RPMI7951 (cell line): ENCODE measurements at places on chromosomes 2 and 18.

- no peak for DNase-seq
These were observed 102.3 kb downstream of the SPHKAP start for GRCh38 chr2:228079194-228079593.

GRCh38 chr2:85577386-85578242 is at the start of gene VAMP8:
Gene VAMP8 (plus strand): TSS chr2:85577586. CDS start chr2:85577647, 61 bp downstream.
- DNase-seq, result peak; percentile 70

- DNase-seq, result no peak
These were observed 237.3 kb upstream of the MYT1L start for GRCh38 chr2:2568411-2568810.

DNA sequence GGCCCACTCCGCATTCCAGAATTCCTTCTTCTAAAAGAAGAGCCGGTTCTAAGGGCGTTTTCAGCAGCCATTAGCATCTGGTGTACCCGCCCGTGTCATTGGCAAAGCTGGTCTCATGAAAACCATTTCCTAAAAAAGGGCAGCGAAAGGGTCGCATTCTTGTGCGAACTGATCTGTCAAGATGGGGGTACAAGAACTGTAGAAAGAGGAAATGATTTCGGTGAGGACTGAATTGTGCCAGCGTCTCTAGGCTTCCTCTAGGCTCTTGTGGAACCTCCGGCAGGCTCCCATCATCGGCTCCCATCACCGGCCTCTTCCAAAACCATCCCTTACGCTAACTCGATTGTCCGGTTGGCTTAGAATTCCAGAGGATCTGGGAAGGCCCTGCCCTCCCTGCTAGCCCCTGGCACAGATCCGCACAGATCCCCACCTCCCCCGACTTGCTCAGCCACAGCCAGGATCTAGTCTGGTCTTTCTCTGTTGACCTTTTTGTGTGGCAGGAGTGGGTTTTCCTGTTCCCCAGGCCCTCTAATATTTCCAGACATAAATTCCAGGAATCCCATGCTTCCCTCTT is 1.3 kb downstream of the RAB31 start:
- no peak for DNase-seq

DNA sequence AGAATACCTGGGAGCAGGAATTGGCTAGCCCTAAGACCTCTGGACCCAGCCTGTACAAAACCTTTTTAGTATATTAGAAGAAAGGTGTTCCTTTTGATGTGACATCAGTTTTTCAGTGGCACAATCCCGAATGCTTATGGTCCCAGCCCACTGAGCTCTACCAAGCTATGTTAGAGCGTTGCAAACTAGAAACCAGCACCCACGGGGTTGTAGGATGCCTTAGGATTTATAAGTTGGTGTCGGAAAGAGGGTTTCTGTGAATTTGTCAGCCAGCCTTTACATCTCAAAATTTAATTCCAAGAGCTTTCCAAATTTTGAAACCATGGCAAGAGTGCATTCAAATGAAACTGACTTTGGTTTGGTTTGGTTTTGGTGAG is 499 bp upstream of the LMAN1 start:
- DNase-seq, result no peak

DNA sequence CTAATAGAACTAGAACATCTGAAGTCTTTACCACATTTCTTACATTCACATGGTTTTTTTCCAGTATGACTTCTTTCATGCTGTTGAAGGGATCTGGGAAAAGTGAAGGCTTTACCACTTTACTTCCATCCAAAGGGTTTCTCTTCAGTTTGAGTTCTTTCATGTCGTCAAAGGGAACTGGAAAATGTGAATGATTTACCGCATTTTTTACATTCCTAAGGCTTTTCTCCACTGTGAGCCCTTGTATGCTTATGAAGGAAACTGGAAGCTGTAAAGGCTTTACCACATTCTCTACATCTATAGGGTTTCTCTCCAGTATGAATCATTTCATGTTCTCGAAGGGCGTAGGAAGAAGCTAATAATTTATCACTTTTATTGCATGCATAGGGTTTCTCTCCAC is 46.7 kb downstream of the NBEAL1 start:
- peak; percentile 43 for DNase-seq

- no peak for DNase-seq
These were observed 394.6 kb upstream of the SETBP1 start for GRCh38 chr18:44286049-44286448.

GRCh38 chr2:161008311-161008710 is 151.9 kb upstream of the TANK start:
- DNase-seq, result no peak

GRCh38 chr2:70664525-70664924 is 103.5 kb downstream of the ADD2 start:
- DNase-seq, result no peak

- peak; percentile 55 for DNase-seq
These were observed 646 bp downstream of the PHLPP1 start for GRCh38 chr18:62715759-62716615.

- DNase-seq, result peak; percentile 89
These were observed 187.8 kb upstream of the SIX3 start for GRCh38 chr2:44753552-44754285.

- no peak for DNase-seq
These were observed 72.7 kb downstream of the SPIRE1 start for GRCh38 chr18:12585218-12585617.

GRCh38 chr18:3184275-3184963 is 35.3 kb downstream of the MYOM1 start:
- no peak for DNase-seq

DNA sequence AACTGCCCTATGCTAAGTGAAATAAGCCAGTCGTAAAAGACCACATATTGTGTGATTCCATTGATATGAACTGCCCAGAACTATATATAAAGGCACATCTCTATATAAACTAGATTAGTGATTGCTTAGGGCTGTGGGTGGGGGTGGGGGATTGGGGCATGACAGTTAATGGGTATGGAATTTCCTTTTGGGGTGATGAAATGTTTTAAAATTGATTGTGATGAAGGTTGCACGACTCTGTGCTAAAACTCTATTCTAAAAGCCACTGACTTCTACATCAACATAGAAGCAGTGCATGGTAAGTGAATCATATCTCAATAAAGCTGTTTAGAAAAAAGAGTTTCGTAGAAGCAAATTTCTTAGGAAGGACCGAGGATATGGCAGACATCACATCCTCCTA is 53.0 kb downstream of the CDCA7 start:
- no peak for DNase-seq

DNA sequence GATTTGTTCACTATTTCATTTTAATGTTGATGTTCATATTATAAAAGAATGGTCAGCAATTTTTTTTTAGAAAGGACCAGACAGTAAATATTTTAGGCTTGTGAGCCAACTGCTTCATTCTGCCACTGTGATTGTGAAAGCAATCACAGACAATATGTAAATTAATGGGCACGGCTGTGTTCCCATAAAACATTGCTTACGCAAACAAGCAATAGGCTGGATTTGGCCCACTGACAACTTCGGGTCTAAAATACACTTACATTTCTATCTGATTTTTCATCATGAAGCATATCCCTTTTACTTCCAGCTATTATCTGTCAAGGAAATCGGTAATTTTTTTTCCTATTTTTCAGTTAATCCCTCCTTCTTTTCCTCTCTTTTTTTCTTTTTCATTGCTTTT is 182.2 kb upstream of the CDH2 start:
- no peak for DNase-seq

DNA sequence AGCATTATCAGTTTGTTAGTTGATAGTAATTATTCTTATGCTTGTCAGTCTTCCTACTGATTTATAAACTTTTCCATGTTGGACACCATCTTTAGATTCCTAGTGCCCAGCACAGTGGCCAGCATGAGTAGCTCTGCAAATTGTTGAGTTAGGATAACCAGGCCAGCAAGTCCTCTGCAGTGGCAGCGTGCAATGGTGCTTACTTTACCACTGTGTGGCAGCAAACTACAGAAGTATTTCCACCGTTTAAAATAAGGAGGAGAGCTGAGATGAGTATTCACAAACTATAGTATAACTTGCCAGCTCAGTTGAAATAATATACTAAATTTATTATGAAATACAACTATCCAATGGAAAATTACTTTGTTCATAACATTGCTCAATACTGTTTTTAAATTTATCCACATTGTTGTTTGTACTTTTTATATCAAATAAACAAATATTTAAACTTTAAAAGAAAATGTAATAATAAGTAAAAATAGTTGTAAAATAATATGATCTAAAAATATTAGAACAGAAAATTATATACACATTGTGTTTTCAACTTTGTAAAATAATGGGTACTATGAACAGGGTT is 9.3 kb upstream of the THADA start:
- DNase-seq, result peak; percentile 56

DNA sequence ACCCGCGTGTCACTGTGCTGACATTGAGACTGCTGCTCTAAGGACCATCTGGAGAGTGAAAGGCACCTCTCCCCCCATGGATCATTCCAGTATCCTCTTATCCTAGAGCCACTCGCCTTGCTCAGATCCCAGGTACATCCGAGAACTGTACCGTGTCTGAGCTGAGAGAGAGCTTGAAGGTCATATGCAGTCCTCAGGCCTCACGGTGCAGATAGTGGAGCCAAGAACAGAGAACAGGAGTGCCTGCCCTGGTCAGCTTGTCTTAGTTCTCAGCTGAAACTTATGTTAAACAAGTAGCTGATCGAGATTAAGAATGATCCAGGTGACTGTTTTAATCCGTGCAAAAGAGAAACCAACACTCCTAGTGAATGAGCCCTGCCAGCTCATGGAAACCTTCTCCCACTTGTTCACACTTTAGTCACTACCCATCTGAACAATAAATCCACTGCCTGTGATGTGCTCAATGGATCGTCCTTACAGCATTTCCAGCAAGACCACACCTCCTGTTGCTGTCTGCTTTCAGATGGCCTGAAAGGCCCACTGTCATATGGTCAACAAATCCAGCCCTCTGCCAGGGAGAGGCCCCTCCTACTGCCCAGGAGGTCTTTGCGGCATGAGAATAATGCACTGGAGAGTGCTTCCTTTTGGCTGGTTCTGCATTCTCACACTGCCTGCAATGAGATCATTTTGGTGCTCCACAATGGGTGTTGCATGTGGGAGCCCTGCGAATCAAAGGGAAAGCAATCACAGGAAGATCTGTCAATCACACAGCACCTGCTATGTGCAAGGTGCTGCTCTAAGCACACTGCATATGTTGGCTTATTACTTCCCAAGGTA is 43.7 kb upstream of the APCDD1 start:
- DNase-seq, result no peak

DNA sequence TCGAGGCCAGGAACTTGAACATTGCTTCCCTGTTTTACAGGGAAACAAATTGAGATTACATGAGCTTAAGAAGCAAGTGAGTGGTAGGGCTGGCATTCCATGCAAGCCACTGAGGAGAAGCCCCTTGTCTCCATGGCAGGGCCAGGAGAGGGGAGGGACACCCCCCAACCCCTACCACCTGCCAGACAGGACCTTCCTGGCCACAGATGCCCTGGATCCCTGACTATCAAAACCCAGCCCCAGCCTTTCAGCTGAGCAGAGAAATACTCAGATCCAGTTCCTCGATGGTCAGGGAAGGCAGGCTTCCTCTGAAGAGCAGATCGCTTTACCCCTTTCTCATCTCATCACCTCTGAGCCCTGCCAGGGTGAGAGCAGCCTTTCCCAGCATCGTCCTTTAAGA is 53.8 kb upstream of the ALPP start:
- DNase-seq, result no peak

DNA sequence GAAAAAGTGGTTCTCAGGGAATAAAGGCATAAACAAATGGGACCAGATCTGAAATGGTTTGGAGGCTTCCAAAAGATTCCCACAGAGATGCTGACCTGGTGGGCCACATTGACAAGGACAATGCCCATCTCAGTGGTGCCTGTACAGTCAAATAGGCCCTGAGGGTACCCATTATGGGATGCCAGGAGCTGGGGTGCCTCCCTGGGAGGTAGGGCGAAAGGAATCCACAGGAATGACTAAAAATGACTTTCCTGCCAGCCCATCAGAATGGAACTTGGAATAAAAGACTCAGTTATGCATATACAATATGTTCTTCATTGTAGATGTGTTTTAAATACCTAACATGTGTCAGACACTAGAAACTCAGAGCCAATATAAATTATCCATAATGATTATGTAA is 248.5 kb downstream of the RNF144A start:
- peak; percentile 36 for DNase-seq

DNA sequence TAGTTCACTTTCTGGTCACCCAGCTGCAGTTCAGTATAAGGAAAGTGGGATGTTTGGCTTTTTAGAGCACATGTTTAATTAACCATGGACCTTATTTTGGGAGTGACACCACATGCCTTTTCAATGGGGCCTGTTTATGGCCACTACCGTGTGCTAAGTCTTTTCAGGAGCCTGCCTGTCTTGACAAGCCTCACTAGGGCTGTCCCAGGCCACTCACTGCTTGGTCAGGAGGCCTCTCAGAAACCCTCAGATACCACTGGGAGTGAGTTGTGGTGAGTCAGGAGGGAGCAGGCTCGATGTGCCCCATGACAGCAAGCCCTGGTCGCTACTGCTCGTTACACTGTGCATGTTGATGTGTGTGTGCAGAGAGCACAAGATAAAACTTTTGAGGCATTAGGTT is 123.0 kb downstream of the MAP4K4 start:
- peak; percentile 83 for DNase-seq

DNA sequence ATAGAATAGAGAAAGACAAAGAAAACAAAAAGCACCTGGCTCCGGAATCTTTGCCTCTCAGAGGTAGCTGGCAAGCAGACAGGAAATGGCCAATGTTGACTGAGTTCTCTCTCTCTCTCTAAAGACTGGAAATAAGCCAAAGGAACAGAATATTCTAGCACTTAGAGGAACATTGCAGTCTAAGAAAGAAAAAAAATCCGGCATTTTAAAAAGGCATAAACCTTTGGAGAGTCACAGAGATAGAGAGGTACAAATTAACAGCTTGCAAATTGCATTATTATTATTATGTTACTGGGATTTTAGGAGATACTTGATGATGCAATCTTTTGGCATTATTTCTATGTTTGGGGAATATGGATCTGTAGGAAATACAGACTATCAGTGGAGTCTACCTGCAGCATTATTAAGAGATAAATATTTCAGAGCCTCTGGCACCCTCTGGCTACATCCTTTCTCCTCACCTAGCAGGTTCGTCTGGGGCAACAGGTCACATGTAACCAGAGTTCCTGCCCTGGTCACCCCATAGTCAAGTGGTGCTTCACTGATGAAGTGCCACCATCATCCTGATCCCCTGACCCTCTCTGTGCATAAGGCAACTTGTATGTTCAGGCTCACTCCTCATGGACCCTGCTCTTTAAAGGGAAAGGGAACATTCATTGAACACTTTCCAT is 318.9 kb upstream of the ACVR2A start:
- no peak for DNase-seq

DNA sequence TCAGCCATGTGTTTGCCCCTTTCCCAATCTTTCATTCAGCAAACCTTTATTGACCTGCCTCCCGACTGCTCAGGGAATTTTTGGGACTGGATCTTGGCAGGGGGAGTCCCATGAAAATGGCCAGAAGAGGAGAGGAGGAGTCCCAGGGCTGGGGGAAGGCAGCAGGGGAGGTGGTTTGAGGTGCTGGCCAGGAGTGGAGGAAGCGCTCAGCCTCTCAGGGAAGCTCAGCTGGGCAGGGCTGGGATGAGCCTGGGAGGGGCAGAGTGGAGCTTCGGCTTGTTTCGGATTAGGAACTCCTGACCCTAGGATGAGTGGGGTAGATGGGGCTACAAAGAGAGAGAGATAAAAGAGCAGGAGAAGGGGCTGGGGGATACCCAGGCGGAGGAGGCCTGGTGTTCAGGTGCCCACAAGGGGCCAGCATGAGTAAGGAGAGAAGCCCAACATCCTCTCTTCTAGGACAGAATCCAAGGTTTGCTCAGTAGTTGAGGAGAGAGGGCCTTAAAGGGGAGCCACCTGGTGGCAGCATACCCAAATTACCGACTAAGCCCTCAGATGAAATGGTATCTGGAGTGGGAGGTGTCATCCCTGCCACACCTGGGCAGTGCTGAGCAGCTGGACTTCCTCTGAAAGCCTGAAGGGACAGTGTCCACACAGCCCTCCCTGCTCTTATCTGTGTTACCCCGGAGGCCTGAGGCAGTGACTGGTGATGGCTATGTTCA is 91.1 kb downstream of the INHBB start:
- peak; percentile 28 for DNase-seq
